Central memory CD8-positive, alpha-beta T cell (primary cell): ENCODE measurements at places on chromosomes 7 and 10.
A peak's percentile ranks its signal among the peaks of the same experiment; 100 is the strongest.

DNA sequence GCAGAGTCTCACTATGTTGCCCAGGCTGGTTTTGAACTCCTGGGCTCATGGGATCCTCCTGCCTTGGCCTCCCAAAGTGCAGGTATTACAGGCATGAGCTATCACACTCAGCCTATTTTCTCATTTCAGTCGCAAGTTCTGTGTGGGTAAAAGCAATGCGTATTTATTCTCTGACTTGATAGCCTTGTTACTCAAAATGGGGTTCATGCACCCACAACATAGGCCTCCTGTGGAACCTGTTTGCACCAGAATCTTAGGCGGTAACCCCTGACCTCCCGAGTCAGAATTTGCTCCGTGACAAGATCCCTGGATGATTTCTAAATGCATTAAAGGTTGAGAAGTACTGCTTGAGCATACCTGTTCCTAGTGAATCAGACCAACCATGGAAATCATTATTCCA is 7.3 kb downstream of the IL2RA start:
- DNase-seq: peak; percentile 1

DNA sequence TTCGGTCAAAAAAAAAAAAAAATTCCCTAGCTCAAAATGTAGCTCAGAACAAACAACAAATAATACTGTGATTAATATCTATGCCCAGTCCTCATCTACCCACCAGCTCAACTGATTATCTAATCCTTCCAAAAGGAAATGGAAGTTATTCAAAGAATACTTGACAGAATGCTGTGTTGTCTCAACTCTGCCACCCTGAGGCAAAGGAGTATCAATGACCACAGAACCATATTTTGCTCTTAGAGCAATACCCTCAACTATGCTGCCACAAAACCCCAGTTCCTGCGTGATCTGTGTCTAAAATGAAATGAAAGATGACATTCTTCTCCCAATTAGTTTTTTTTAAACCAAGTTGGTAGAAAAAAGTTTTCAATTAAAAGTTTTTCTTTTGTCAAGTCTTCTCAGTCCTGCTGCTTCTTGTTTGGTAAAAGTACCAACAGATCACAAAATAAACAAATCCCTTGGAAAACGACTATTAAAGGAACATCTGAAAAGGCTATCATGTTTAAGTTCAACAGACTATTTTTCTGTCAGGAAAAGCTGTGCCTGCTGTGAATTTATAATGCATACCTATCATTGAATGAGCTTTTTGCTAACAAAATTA is 21.6 kb downstream of the RBM28 start:
- DNase-seq: no peak

DNA sequence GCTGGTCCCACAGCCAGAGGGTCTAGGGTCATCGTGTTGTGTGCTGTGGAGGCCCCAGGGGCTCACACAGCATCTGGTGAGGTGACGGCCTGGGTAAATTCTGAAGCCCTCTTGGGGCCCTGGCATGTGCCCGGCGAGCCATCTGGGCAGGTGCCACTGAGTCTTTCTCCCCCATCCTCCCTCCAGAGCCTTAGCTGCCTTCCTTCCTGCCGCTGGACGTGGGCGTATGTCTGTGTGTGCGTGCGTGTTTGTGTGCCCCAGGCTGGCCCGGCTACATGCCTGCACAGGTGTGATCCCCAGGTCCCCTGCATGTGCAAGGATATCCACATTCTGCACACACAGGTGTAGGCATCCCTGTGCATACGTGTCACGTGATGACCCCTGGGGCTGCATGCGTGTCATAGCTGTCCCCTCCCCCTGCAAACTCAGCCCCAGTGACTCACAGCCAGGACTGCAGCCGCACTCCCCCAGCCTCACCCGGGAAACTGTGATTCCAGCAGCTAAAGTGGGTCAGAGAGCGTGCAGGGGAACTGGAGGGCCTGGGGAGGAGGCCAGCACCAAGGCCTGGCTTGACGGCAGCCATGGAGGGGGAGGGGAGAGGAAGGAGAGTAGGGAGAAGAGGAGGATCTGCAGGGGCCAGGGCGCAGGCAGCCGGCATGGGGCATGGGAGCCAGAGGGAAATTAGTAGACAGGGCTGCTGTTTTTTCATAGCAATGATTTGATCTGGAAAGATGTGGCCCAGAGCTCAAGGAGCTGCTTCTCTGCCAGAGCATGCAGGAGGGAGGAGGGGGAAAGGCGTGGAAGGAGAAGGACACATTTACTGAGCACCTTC is 46.4 kb downstream of the ELFN1 start:
- no peak for DNase-seq

DNA sequence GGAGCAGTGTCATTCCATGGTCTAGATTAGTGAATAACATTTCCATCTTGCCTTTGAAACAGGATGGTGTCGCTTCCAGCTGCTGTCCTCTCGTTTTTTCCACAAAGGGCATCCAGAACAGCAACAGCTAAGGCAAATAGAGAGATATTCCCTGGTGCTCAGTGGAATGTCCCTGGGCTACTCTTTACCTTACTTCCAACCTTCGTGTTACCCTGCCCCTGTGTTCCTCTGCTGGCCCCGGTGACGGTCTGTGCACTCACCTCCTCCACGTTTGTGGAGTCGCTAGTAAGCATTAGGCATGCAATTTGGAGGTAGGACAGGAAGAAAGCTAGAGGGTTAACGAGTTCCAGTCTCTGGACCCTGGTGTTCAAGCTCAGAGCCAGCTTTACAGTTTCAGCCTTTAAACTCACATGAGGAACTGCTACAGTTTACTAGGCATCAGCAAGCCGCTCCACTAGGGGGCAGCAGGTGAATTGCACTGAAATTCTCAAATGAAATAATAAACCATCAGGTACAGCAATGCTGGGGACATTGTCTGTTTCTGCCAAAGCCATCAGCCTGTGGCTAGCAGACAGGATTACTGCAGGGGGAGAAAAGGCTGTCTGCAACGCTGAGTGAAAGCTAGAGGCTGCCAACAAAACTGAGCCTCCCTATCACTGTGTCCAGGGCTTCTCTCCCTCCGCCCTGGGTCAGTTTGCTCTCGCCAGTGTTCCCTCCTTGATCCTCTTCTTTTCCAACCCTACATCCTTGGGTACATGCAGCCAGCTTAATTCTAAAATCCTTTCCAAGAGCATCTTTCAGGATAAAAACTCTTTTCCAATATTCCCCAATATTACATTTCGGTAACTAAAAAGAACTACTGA is 9.0 kb downstream of the MRPL32 start:
- peak; percentile 57 for DNase-seq

- DNase-seq: no peak
Measured at GRCh38 chr10:94219829-94220228, 142.9 kb downstream of the NOC3L start.

GRCh38 chr7:340979-341694 is 51.2 kb downstream of the FOXL3 start:
- no peak for DNase-seq

- no peak for DNase-seq
Measured at GRCh38 chr7:41183741-41184140, 519.1 kb downstream of the INHBA start.

DNA sequence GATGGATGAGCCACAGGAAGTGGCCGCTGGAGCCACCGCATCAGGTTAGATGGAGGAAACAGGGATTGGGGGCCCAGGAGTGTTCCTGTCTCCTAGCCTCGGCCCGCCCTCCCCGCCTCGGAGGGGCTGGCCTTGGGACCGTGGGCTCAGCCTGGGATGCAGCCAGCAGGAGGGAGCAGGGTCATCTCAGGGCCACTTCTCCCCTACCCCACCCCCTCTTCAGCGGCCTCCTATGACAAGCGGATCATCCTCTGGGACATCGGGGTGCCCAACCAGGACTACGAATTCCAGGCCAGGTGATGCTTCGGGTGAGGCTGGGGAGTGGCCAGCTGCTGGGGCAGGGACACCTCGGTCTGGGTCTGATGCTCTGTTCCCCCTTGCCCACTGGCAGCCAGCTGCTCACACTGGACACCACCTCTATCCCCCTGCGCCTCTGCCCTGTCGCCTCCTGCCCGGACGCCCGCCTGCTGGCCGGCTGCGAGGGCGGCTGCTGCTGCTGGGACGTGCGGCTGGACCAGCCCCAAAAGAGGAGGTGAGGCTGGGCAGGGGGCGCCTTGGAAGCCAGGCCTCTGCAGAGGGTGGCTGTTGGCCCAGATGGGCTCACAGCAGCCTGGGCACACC is 4.7 kb downstream of the LRWD1 start:
- DNase-seq: no peak

DNA sequence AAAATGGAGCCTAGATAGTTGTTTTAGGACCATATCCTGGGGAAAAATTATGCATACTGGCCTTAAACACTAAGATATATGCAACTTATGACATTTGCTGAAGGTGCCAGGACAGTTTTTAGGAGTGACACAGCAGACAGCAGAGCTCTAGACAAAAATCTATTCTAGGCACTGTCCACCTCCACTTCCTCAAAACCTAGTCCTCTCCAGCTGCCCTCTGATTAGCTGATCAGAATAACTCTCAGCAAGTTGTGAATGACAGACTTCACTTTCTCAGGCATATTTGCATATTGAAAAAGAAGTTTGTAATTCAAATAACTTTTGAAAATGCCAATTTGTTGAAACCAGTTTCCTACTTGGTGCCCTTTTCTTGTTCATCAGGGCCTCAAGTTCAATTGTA is 152.3 kb upstream of the STEAP4 start:
- no peak for DNase-seq

- no peak for DNase-seq
Measured at GRCh38 chr7:118185163-118185860, 1.3 kb downstream of the LSM8 start.

- no peak for DNase-seq
Measured at GRCh38 chr10:88974012-88974411, 16.6 kb upstream of the FAS start.

DNA sequence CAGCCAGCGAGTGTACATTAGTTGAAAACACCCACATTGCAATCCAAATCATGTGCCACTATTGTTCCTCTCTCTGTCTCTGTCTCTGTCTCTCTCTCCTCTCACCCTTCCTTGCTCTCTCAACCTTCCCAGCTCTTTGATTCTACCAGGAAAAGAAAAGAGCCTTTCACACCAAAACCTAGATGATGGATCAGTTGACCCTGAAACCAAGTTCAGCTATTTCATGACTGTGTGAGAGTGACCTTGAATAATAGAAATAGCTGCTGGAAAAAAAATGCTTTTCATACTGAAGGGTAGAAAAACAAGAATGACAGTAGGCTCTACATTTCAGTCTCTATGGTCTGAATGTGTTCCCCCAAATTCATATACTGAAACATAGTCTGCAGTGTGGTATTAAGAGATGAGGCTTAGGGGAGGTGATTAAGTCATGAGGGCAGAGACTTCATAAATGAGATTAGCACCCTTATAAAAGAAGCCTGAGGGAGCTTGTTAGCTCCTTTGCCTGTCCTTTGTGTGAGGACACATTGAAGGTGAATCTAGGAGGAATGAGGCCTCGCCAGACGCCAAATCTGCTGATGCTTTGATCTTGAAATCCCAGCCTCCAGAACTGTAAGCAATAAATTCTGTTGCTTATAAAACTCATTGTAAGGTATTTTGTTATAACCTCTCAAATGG is 65.2 kb downstream of the LYZL1 start:
- no peak for DNase-seq

DNA sequence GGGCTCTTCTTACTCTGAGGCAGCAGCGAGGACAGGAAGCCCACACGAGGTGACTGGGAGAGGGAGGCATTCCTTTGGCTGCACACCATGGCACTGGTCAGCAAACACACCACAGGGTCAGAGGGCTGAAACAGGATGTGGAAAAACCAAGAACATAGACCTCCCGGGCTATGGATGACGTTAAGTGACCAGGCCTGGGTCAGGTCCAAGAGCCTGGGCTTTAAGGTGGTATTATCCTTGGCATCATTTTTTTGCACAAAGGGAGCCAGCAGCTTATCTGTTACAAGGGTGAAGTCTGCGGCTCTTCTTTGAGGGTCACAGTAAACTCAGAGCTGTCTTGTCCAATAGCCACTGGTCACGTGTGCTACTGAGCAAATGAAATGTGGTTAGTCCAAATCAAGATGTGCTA is 7.0 kb downstream of the WDR91 start:
- DNase-seq: no peak

DNA sequence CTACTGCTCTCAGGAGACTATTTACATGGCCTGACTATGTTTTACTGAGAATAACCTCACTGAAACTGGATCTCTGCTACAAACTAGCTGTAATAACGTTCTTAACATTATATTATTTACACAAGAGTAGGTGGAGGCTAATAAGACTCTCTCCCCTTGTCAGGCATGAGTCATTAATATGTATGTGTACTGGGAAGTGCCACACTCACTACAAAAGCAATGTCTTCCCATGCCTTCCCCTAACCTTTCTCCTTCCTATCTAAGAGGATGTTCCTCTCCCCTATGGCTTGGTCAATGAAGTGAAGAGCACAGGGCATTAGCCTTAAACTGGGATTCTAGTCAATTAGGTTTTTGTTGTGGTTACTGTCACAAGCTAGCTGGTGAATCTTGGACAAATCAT is 147.9 kb downstream of the DGKB start:
- no peak for DNase-seq

- DNase-seq: no peak
Measured at GRCh38 chr7:102451371-102452054, 13.2 kb downstream of the ALKBH4 start.

GRCh38 chr10:61975391-61975932 is 74.0 kb downstream of the ARID5B start:
- no peak for DNase-seq

- peak; percentile 71 for DNase-seq
Measured at GRCh38 chr10:7258948-7259523, 151.8 kb downstream of the SFMBT2 start.

- DNase-seq: no peak
Measured at GRCh38 chr10:25059990-25060389, 43.6 kb downstream of the THNSL1 start.

GRCh38 chr10:49446031-49446430 is 50.1 kb upstream of the DRGX start:
- DNase-seq: no peak

DNA sequence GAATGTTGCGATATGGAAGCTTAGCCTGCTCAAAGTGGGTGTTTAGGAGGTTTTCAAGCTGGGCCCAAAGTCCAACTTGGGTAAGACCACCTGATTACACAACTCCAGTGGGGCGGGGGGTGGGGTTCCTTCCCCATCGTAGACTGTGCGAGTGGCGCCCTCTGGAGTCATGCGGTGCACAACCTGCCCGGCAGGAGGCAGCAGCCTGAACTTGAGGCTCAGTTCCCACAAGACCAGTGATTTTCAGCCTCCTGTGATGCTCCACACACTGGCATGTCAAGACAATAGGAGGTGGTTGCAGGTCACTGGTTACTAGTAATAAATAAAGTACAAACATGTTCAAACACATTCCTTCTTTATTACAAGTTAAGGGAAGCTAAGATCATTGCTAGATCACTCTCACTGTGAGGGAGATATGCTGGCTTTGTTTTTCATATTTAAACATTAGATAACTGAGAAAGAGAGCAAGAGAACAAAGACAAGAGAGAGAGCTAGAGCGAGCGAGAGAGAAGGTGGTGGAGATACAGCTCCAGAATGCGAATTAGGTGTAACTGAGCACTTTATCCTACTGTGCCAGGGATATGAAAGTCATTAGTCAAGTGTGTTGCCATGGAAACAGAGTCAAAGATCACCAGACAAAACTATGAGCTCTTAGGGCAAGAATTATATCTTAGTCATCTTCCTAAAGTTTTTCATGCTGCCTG is 97.4 kb upstream of the BMPER start:
- no peak for DNase-seq

GRCh38 chr10:128230401-128230800 is 104.2 kb upstream of the MKI67 start:
- no peak for DNase-seq

GRCh38 chr10:130857631-130858295 is 453.8 kb downstream of the TCERG1L start:
- DNase-seq: no peak
